ENCODE measurements at places on chromosomes 6 and 20. TPM values are rescaled to one million over a fixed set of nuclear protein-coding genes. Genes with fewer than 3 reads are reported as not detected.

- no peak for DNase-seq
These were observed 27.5 kb downstream of the SASH1 start for GRCh38 chr6:148370176-148370575.

DNA sequence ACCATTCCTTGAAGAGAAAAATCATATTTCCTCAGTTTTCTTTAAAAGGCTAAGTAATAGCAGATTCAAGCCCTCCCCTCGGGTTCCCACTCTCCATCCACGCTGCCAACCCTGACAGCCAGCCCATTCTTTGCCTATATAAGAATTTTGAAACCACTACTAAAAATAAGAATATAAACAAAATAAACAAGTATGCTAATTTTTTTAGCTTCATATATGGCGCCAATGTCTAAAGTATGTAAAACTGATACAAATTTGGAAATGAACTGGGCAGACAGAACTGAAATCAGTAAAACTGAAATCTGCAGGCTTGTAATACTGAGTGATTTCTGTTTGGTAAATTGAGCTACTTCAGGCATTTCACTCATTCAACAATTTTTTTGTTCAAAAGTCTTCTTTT lies 19.0 kb downstream of the ELOVL2 start:
- DNase-seq = no peak

GRCh38 chr20:62765021-62765420 lies 31.3 kb upstream of the MRGBP start:
- no peak for DNase-seq

DNA sequence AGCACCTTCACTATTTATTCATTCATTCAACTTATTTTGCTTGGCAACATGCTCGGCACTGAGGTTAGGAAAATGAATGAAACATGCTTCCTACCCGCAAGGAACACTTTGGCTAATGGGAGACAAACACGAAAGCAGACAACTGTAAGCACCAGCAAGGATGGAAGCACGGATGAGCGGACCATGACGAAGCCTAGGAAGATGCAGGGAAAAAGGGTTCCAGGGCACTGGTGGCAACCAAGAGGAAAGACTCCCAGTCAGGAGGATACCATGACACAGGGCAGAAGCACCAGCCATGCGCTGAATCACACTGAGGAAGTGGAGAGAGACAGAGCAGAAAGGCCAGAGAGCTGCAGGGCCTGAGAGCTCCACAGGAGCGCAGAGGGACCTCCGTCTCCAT lies 9.8 kb downstream of the PDE10A start:
- DNase-seq = no peak

GRCh38 chr6:80622641-80623040 lies 516.2 kb downstream of the BCKDHB start:
- no peak for DNase-seq

DNA sequence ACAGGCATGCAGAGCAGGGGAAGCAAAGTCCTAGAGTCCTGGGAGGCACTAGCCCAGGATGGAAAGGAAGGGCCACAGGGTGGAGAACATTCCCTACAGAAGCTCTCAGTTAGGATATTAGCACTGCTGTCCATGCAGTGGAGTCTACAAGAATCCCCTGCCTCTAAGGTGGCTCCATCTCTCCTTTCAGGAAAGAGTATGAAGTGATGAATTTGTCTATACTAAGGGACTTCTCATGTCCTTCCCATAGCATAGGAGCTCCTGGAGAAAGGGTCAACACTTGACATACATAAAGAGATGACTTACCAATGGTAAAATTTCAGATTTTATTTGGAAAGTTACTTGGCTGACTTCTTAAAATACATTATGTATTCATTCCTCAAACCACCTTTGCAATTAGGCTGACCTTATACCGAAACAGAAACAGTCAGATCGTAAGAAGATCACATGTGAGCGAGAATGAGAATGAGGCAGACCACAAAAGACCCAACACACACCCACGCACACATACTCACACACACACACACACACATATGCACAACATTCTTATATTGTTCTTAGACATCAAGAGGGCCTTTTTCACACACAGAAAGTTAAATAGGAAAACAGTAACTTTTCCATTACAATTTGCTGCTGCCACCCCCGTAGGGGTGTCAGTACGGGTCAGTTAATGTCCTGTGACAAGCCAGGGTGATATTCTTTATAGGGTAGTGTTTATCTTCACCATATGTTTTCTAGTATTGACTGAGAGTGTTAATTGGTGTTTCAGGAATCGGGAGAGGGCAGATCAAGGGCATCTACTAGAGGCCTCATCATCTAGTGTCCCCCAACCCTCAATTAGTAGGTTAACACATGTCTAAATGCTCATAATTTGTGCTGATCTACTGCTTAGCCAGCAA lies 159.4 kb downstream of the FAXC start:
- DNase-seq = no peak

DNA sequence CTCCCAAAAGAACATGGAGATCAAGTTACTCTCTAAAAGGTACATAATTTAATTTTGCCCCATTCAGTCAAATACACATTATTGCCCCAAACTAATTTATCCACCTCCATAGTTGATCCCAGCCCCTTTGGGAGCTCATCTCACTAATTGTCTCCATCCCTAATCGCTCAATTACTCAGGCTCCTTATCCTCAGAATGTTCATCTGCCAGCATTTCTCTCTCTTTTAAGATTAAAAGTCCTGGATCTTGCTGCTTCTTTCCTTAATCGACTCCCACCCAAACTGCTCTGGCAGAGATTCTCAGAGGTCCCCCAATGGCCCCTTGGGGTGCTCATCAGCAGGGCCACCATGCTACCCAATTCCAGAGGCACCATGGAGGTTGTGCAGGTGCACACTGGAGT lies 18.4 kb upstream of the NNAT start:
- DNase-seq = no peak

DNA sequence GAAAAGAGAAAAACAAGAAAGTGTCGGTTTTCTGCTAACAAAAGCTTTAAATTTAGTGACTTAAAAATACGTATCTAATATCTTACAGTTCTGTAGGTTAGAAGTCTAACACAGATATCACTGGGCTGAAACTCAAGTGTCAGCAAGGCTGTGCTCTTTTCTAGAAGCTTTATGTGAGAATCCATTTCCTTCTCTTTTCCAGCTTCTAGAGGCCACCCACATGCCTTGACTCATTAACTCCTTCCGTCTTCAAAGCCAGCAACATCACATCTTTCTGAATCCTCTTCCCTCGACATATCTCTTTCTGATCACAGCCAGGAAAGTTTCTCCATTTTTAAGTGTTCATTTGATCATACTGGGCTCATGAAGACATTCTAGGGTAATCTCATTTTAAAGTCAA lies 262.0 kb downstream of the MAFB start:
- no peak for DNase-seq

- no peak for DNase-seq
These were observed 13.9 kb downstream of the NT5E start for GRCh38 chr6:85463621-85464259.

DNA sequence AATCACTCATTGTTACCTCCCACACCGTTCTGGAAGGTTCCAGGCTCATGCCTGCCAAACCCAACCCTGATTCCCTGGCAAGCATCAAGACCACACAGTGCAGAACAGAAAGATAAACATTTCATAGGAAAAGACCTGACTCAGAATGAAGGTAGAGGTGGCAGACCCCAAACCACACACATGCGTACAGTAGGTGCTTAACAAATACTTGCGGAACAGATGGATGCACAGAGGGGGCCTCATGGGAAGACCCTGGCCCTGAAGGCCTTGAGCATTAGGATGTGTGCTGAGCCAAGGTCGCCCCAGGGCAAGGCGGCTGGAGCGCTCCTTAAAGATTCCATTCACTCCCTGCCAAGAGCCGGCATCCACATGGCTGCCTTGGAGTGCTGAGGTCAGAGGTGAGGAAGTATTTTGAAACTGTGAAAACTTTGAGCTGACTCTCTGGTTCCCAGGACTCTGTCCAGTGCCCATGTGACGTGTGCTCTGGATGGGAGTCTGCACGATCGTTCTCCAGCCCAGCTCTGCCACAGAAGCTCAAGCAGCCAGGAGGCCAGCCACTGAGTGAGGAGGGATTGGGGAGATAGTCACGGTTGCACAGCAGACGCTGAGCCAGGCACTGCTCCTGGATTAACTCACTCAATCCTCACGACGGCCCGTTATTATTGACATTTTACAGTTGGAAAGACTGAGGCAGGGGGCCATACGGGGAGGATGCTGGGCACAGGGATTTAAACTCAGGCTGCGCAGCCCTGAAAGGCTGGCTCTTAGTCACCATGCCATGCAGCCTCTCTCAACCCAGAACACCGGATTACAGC lies 65.5 kb upstream of the AFDN start:
- DNase-seq = no peak

DNA sequence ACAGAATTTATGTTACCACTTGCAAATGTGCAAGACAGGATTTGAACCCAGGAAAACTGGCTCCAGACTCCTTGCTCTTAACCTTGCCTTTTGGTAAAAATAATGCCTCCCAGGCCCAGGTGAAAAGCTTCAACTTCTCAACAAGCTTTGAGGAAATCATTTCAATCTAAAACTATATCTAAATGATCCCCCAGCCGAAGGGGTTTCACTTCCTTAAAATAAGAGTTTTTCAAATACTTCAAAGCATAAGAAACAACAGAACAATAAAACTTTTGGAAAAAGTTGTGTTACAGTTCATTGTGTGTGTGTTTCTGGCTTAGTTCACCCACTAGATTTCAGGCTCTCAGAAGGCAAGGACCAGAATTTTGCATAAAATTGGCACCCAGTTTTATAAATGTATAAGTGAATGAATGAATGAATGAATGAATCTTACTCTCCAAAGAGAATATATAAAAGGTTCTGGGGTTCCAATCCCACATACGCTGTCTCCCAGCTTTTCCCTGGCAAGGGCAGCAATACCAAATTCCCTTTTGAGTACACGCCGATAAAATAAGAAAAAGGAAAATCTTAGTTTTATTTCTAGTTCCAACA lies 5.4 kb downstream of the OR2H2 start:
- DNase-seq = no peak

DNA sequence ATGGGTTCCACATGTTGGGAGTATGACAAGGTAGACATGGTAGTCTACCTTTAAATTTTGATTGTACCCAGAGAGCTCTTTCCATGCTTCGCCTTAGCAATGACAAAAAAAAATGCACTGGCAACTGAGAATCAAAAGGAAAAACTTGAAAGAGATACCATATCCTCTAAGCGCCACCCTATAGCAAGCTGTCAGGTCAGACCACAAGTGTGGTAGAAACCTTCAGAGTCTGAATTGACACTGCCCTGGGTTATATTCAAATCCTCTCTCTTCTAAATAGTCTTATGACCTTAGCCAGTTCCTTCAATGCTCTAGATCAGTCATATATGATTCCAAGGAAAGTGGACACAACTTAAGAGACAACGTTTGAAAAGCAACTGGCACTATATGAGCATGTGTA lies 45.6 kb upstream of the SMLR1 start:
- DNase-seq = no peak

- no peak for DNase-seq
These were observed 280.1 kb downstream of the TFAP2B start for GRCh38 chr6:51098791-51099190.

GRCh38 chr6:34906826-34907225 lies 17.8 kb downstream of the ANKS1A start:
- no peak for DNase-seq

- DNase-seq = no peak
These were observed 70.3 kb downstream of the MYLK4 start for GRCh38 chr6:2680264-2680922.

DNA sequence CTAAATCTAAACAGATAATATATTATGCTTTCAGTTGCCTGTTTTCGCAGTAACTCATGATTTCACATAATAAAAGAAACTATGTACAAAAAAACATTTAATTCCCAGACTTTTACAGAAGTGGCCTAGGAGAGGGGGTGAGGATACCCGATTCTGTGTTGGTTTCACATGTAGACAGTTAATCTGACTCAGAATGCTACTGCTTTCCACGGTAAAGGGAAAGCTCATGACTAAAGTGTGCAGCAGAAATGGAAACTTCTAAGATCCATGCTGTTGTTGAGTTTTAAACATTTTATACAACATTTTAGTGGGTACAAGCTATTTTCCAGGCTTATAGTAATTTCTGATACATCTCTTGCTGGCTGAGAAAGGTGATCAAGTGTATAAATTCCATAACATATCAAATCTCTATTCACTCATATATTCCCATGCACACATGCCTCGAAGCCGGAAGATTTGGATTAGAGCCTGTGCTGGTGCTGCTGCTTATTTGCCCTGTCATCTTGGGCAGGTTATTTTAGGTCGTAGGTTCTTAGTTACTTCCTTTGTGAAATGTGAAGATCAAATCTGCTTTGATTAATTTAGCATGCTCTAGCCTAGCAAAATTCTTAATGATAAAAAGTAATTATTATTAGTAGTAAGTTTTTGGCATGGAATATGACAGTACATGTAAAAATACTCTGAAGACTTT lies 896.7 kb upstream of the MAP3K7 start:
- no peak for DNase-seq

- DNase-seq = no peak
These were observed 137.8 kb downstream of the CENPW start for GRCh38 chr6:126477678-126478077.

- no peak for DNase-seq
These were observed 25.3 kb downstream of the SPTLC3 start for GRCh38 chr20:13034115-13034514.

DNA sequence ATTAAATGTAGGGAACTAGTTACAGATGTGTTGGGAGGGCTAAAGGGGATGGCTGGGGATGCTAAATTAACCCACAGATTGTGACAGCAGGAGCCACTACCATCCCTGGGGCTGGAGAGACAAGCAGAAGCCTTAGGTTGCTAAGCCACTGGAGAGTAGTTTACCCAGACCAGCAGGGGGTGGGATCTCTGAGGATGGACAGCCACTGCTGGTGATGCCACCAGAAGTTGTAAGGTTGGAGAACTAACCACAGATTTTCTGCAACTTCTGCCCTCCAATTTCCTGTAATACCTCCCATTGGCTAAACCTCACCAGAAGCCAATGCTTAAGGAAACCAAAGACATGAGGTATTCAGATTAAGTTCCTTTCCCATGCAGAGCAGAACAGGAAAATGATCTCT lies 139.6 kb upstream of the NOX3 start:
- DNase-seq = no peak

DNA sequence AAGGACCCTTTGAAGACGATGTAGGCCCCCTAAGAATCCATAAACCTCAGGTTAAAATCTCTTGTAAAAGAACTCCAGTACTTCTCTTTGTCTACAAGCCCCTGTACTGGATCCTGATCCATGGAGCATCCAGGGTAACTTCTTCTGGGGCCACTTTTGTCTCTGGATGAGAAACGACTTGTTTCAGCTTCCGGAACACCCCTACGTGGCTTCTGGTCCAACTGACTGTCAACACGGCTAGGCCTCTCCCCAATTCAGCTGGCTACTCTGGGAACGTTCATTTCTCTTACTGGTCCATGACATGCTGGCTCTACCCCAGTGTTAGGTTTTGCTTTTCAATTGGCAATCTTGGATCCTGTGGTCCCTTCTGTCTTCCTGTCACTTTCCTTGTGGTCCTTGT lies 198.0 kb downstream of the BACH2 start:
- DNase-seq = no peak

The ZBTB46 gene
- 16.0 TPM for polyA plus RNA-seq

The SNAP25 gene
- 5.5 TPM for polyA plus RNA-seq

The THEMIS gene
- polyA plus RNA-seq = not detected

The GRM1 gene
- polyA plus RNA-seq = 0.22 TPM

The FAM110A gene
- polyA plus RNA-seq = 9.5 TPM

The KHDC1L gene
- polyA plus RNA-seq = 0.33 TPM

The PGC gene
- not detected for polyA plus RNA-seq

The KCNK15 gene
- polyA plus RNA-seq = 0.11 TPM

The TREML1 gene
- 1.5 TPM for polyA plus RNA-seq

The UST gene
- polyA plus RNA-seq = 11.0 TPM

The PAK5 gene
- 0.28 TPM for polyA plus RNA-seq
